ENCODE measurements at places on chromosomes 5 and 9. TPM values are rescaled to one million over a fixed set of nuclear protein-coding genes. Genes with fewer than 3 reads are reported as not detected.

PCDHB4 gene
- 2.6 TPM for total RNA-seq

TTC39B gene
- 2.0 TPM for total RNA-seq

SPINK5 gene
- total RNA-seq, result 1.8 TPM

SLC6A18 gene
- not detected for total RNA-seq

LIX1 gene
- total RNA-seq, result not detected

PTGS1 gene
- 46.0 TPM for total RNA-seq

KIF12 gene
- total RNA-seq, result not detected
